ENCODE measurements at places on chromosomes 7 and 10. TPM values are rescaled to one million over a fixed set of nuclear protein-coding genes. Genes with fewer than 3 reads are reported as not detected.
A peak's percentile ranks its signal among the peaks of the same experiment; 100 is the strongest.

- H3K36me3 ChIP-seq: no peaks in the 10 kb centered on the region
- H3K27ac ChIP-seq: no peak overlapping the region
- DNase-seq: no peak
- no peak overlapping the region for H3K4me3 ChIP-seq
- H3K27me3 ChIP-seq: no peaks in the 10 kb centered on the region
- H3K4me1 ChIP-seq: peaks cover 2% of the 10 kb centered on the region
Observed at GRCh38 chr7:15498465-15498864, 63.4 kb downstream of the AGMO start.

- no peaks in the 10 kb centered on the region for H3K27me3 ChIP-seq
- no peaks in the 10 kb centered on the region for H3K36me3 ChIP-seq
- DNase-seq: no peak
- H3K27ac ChIP-seq: no peak overlapping the region
Observed at GRCh38 chr7:72298912-72299311, 113.2 kb downstream of the CALN1 start.

DNA sequence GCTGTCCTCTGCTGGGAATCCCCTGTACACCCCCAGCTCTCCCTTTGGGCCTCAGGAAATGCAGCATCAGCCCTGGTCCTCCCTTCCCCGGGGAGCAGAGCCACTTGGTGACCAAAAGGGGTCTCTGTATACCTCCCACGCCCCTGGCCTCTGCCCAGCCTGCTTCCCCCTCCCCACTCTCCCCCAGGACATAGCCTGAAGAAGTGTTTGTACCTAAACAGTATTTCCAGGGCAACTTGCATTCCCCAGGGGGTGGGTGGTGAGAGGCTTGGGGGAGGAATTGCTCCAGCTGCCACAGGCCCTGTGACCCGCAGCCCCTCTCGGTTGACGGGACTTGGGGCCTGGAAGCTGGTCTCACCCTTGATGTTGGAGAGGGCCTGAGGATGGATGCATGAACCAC is 39.3 kb downstream of the TMEM270 start:
- H3K4me3 ChIP-seq: no peak overlapping the region
- no peaks in the 10 kb centered on the region for H3K36me3 ChIP-seq
- H3K27me3 ChIP-seq: no peaks in the 10 kb centered on the region
- H3K27ac ChIP-seq: peak overlapping the region; percentile 76

The LMTK2 gene
- 14.1 TPM for total RNA-seq

The TTYH3 gene
- 29.0 TPM for total RNA-seq

The MKI67 gene
- 2.5 TPM for total RNA-seq

DNA sequence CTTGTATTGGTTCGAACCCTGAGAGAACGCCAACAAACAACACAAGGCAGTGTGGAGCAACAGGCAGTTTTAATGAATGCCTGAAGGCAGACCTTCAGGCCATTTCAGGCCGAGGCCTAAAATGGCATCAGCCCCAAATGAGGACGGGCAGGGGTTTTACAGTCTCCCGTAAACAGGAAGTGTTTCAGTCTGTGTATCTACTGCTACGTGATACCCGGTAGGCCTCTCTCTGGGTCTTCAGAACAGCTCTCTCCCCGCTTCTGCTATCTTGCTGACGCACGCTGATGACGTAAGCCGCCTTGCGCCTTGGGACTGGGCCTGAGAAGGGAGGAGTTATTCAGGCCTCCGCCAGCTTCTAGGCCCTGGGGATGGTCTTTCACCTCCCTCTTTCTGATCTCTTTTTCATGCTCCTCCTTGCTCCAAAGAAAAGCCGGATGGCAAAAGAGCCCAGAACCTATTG is 67.7 kb downstream of the ST8SIA6 start:
- no peaks in the 10 kb centered on the region for H3K4me1 ChIP-seq
- H3K4me3 ChIP-seq: no peak overlapping the region
- H3K36me3 ChIP-seq: no peaks in the 10 kb centered on the region
- DNase-seq: peak; percentile 19
- no peaks in the 10 kb centered on the region for H3K27me3 ChIP-seq

GRCh38 chr10:105259201-105259600 is 618.1 kb downstream of the SORCS3 start:
- H3K4me3 ChIP-seq: no peak overlapping the region
- no peak overlapping the region for H3K27ac ChIP-seq
- DNase-seq: no peak
- no peaks in the 10 kb centered on the region for H3K36me3 ChIP-seq
- no peaks in the 10 kb centered on the region for H3K27me3 ChIP-seq

The ACSM6 gene
- total RNA-seq: not detected

The KCNH2 gene
- total RNA-seq: not detected

GRCh38 chr10:72063703-72064391 is 24.5 kb downstream of the SPOCK2 start:
- H3K27me3 ChIP-seq: peaks cover 26% of the 10 kb centered on the region
- peak; percentile 72 for DNase-seq
- H3K4me1 ChIP-seq: no peaks in the 10 kb centered on the region
- H3K4me3 ChIP-seq: no peak overlapping the region
- H3K27ac ChIP-seq: no peak overlapping the region

The STMP1 gene
- 18.8 TPM for total RNA-seq

The MALRD1 gene
- 2.9 TPM for total RNA-seq

DNA sequence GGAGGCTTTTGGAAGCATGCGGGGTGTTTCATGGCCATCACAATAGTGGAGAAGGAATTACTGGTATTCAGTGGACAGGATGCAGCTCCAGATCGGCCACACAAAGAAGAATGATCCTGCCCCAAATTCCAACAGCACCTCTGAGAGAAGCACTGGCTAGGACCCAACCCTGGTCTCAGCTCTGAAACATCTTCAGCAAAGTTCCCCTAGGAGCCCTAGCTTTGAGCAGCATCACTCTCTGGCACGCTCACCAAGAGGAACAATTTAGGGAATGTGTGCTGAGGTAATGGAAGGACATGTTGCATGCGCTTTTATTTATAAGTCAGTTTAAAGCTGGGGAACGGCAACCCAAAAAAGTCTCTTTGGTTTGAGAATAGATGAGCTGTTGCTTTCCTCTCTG is 5.5 kb upstream of the OPN1SW start:
- peaks cover 2% of the 10 kb centered on the region for H3K27me3 ChIP-seq
- peak; percentile 64 for DNase-seq
- H3K27ac ChIP-seq: peak overlapping the region; percentile 49

DNA sequence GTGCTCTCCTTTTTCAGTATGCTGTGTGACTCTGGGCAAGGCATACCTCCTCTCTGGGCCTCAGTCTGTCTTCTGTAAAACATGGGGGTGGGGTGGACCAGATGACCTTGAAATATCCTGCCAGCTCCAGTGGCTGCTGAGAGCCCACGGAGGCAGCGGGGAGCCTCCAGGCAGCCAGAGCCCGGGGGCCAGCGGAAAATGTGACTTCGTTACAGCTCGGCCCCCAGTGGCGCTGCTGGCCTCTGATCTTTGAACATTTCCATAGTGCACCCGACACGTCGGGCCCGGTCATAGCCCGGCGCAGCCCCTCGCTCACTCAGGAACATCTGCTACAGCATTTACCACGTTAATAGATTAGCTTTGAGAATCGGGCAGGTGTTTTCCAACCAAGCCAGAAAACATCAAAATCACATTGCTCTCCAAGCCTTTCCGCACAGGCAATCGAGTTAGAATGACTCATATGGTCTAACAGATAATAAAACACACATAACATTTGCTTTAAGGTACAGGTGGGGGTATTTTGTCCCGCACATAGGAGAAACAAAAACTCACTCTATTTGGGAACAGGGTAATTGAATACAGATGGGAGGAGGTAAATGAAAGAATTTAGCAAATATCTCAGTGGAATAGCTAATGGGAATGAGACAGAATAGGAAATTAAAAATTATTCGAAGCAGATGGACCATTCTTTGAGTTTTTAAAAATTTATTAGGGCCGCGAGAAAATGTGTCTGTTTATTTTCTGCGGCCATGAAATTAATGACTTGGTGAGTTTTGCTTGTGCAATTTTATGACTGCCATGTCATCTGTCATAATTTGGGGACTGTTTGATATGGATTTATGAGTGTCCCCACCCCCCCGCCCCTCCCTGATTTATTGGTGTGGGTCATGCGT is 26.3 kb upstream of the COMTD1 start:
- H3K36me3 ChIP-seq: no peaks in the 10 kb centered on the region
- no peak for DNase-seq
- H3K4me1 ChIP-seq: no peaks in the 10 kb centered on the region
- no peak overlapping the region for H3K27ac ChIP-seq
- H3K4me3 ChIP-seq: no peak overlapping the region
- H3K27me3 ChIP-seq: no peaks in the 10 kb centered on the region

The FAM131B gene
- total RNA-seq: 1.2 TPM

The HOXA7 gene
- total RNA-seq: 4.4 TPM

The PCLO gene
- under 0.01 TPM for total RNA-seq

The SPDYE8 gene
- not detected for total RNA-seq

The OR6B1 gene
- not detected for total RNA-seq

DNA sequence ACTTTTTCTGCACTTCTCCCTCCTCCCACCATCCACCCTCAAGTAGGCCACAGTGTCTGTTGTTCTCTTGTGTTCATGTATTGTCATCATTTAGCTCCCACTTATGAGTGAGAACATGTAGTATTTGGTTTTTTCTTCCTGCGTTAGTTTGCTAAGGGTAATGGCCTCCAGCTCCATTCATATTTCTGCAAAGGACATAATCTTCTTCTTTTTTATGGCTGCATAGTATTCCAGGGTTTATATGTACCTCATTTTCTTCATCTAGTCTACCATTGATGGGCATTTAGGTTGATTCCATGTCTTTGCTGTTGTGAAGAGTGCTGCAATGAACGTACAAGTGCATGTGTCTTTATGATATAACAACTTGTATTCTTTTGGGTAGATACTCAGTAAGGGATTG is 230.4 kb downstream of the ARL4A start:
- H3K27me3 ChIP-seq: no peaks in the 10 kb centered on the region
- H3K4me1 ChIP-seq: no peaks in the 10 kb centered on the region
- no peaks in the 10 kb centered on the region for H3K36me3 ChIP-seq
- DNase-seq: no peak

DNA sequence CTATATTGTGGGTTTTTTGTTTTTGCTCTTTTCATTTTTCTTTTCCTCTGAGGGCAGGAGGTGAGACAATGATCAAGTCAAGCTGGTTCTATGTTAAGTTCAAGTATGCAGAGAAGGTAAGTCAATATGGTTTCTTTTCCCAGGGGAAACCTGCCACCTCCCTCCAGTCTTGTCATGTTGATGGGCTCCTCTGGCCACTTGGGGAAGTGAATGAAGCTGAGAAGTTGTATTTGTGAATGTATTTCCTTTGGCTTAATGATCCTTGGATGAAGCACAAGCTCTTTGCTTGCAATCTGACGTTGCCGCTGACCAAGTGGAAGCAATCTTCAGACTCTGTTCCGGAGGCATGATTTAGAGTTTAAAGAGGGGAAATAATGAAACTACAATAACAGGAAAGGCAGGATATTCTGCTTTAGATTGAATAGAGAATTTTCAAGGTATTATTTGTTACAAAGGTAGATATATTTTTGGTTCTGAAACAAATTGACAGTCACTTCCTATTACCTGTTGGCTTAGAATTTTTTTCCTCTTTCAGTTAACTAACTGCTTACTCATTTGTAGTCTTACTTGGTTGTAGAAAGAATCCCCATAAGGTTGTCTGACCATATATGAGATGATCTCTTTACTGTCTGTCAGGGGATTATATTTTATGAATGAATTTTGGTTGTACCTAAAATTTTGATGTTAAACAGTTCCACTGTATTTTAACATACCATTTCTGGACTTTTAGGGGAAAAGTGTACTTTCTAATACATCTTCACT is 369.6 kb downstream of the AUTS2 start:
- no peak overlapping the region for H3K27ac ChIP-seq
- H3K4me1 ChIP-seq: no peaks in the 10 kb centered on the region
- no peaks in the 10 kb centered on the region for H3K36me3 ChIP-seq
- H3K27me3 ChIP-seq: no peaks in the 10 kb centered on the region
- no peak overlapping the region for H3K4me3 ChIP-seq
- DNase-seq: no peak

DNA sequence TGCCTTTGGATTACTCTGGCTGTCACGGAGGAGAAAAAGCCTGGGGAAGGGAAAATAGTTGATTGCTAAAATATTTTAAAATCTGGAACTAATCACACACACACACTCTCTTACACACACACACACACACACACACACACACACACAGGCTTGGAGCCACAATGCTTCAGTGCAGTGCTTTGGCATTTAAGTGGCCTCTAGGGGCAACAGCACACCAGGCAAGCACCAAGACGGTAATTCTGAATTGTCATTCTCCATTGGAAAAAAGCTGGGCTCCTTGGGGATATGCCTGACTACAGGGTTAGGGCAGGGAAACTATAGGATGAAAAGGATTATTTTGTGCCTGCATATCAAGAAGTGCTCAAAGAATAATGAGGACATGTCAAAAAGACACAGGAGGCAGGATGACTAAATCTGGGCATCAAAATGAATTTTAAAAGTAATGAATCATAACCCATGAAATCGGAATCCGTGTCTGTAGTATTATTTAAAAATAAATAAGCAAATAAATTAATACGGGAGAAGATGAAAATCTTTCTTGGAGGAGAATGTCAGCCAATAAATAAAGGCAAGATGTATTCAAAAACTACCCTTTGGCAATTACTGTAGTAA is 30.4 kb upstream of the DDC start:
- H3K4me1 ChIP-seq: no peaks in the 10 kb centered on the region
- no peak overlapping the region for H3K27ac ChIP-seq
- H3K27me3 ChIP-seq: no peaks in the 10 kb centered on the region
- peaks cover 37% of the 10 kb centered on the region for H3K36me3 ChIP-seq

DNA sequence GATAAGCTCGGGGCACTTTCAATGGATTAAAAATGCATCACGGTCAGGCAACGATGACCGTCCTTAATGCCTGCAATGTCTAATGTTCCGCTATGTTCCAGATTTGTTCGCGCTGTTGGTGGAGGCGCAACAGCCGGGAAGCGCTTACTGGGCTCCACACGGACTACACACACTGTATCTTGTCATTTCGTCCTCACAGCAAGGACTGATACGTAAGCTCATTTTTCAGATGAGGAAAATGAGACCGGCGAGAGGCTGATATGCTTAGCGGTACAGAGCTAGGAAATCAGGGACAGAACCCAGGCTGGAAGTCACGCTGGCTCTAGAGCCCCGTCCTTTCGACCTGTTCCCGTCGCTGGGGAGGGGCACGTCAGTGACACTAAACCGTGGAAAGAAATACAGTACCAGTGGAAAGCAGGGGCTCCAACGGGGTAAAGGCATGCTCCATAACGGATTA is 670 bp downstream of the TPK1 start:
- H3K27me3 ChIP-seq: no peaks in the 10 kb centered on the region
- DNase-seq: peak; percentile 74
- peak overlapping the region; percentile 96 for H3K4me3 ChIP-seq
- peaks cover 9% of the 10 kb centered on the region for H3K4me1 ChIP-seq
- no peaks in the 10 kb centered on the region for H3K36me3 ChIP-seq

DNA sequence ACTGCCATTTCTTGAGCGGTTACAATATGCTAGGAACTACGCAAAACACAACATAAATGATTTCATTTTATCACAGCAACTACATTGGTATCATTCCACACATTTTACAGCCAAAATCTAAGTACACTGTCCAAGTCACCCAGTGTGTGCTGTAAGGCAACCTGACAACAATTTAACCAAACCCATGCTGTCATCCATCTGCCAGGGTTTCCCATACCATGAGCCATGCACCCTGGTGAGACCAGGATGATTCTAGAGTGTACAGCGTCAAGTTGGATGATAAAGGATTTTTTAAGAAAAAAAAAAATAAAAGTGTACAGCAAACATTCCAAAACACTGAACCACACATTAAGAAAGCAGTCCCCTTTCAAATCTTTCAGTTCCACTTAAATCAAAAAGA is 52.9 kb downstream of the PIK3AP1 start:
- no peak for DNase-seq
- H3K4me3 ChIP-seq: no peak overlapping the region
- H3K4me1 ChIP-seq: peaks cover 9% of the 10 kb centered on the region
- H3K27me3 ChIP-seq: no peaks in the 10 kb centered on the region
- H3K36me3 ChIP-seq: no peaks in the 10 kb centered on the region
- no peak overlapping the region for H3K27ac ChIP-seq

The CALY gene
- total RNA-seq: not detected

Measured in osteoblast (primary cell).